ENCODE measurements at places on chromosomes 1 and 21. TPM values are rescaled to one million over a fixed set of nuclear protein-coding genes. Genes with fewer than 3 reads are reported as not detected.

DNA sequence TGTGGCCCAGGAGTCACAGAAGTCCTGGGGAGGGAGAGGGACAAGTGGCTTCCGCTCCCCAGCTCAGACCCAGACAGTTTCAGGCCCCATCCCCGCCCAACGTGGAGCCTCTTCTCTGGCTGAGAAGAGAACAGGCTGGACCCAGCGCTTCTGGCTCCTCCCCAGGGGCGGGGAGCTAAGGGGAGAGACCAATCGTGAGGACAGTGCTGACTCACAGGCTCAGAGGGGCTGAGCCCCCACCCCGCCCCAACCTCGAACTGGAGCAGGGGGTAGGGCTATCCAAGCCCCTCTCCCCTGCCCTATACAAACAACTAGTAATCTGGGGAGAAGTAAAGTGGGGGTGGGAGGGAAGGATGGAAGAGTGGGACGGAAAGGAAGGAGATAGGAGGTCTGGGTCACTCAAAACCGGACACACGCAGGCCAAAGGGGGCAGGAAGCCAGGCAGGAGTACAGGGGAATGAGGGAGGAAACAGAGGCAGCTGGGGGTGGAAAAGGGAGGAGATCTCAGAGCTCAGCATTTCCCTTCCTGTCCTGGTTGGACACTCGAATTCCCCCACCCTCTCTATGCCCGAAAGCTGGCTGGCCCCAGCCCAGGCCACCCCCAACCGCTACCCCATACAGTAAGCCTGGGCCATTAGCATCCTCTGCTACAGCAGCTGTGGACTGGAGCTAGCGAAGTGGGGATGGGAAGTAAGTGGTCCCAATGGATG, at the start of gene SHC1:
Gene SHC1 (minus strand): TSS at position 117 of the 710 bp plus-strand sequence. CDS start 221 bp downstream, outside the sequence.
- H3K4me3 ChIP-seq, result peak within 1 kb of the TSS; percentile 37
- peak; percentile 90 for DNase-seq
- peaks cover 16% of the 10 kb centered on the region for H3K4me1 ChIP-seq
- no peaks in the 10 kb centered on the region for H3K27me3 ChIP-seq
- peaks cover 27% of the 10 kb centered on the region for H3K36me3 ChIP-seq

DNA sequence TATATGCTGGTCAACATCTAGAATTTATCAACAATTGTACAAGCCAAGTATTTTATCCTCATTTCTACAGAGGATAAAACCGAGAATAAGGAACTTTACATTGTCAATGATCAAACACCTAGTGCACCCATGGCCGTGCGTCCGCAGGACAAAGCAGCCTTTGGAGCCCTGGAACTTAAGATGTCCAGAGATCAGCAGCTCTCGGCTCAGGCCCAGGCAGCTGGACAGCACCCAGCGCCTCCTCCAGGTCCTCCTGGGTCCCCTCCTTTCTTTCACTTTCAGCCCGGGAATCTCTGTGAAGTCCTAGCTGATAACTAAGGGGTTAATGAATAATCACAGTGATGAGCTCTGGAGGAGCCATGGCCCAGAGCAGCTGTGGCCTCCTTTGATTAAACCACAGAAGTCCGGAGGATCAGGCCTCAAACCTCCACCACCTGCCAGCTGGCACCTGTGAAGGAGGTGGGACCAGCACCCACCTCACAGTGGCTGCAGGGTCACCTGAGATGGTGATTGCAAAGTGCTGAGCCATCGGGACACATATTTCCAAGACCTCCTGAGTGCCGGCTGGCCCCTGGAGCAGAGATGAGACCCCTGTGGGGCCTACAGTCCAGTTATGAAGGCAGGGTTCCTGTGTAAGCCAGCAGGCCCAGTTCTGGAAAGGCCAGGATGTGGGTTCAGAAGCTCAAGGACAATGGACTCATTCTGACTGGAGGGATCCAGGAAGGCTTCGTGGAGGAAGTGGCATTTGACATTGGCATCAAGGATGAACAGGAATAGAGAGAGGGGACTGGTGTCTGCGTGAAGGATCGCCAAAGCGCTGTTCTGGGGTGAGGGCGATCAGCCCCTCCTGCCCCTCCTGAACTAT, 11.6 kb upstream of the SAMD11 start:
- no peaks in the 10 kb centered on the region for H3K27me3 ChIP-seq
- no peak for DNase-seq
- H3K4me1 ChIP-seq, result peaks cover 7% of the 10 kb centered on the region
- H3K36me3 ChIP-seq, result no peaks in the 10 kb centered on the region

DNA sequence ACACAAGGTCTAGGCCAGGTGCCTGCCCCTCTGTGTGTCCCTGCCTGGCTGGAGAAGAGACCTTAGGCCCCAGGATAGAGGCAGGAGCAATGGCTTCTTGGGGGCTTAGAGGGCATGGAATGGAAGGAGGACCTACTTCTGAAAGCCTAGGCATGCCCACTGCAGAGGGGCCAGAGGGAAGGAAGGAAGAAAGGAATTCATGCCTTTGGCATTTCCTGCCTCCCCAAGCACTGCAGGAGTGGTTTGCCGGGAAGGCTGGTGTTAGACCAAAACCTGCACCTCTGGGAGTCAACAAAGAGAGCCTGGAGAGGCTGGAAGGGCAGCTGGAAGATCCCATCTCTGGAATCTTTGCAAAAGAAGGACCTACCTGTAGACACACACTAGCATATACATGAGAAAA, 50.7 kb upstream of the KCNE2 start:
- DNase-seq, result no peak
- H3K27me3 ChIP-seq, result no peaks in the 10 kb centered on the region
- H3K4me3 ChIP-seq, result no peak overlapping the region
- no peaks in the 10 kb centered on the region for H3K36me3 ChIP-seq
- H3K4me1 ChIP-seq, result no peaks in the 10 kb centered on the region
- H3K27ac ChIP-seq, result no peak overlapping the region

DNA sequence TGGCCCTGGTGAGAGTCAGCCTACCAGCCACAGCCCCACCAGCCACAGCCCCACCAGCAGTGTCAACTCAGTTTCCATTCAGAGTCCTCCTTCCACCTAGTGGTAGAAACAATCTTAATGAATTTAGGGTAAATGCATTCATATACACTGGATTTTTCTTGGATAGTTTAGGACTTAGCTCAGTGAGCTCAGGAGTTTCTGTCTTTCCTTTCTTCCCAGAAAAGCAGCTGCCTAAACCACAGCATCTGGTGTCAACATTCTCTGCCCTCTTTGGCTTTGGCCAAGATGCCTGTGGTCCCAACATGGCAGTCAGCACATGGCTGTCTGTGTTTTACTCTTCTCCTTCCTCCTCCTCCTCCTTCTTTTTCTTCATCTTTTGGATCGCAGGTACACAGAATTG, 94.0 kb downstream of the CLIC6 start:
- no peaks in the 10 kb centered on the region for H3K36me3 ChIP-seq
- no peak for DNase-seq
- no peaks in the 10 kb centered on the region for H3K4me1 ChIP-seq
- H3K27ac ChIP-seq, result no peak overlapping the region
- no peaks in the 10 kb centered on the region for H3K27me3 ChIP-seq

GRCh38 chr21:40049031-40049930, 182.0 kb downstream of the PCP4 start:
- H3K27me3 ChIP-seq, result no peaks in the 10 kb centered on the region
- H3K27ac ChIP-seq, result no peak overlapping the region
- no peak for DNase-seq
- no peak overlapping the region for H3K4me3 ChIP-seq
- H3K4me1 ChIP-seq, result no peaks in the 10 kb centered on the region
- H3K36me3 ChIP-seq, result no peaks in the 10 kb centered on the region

DNA sequence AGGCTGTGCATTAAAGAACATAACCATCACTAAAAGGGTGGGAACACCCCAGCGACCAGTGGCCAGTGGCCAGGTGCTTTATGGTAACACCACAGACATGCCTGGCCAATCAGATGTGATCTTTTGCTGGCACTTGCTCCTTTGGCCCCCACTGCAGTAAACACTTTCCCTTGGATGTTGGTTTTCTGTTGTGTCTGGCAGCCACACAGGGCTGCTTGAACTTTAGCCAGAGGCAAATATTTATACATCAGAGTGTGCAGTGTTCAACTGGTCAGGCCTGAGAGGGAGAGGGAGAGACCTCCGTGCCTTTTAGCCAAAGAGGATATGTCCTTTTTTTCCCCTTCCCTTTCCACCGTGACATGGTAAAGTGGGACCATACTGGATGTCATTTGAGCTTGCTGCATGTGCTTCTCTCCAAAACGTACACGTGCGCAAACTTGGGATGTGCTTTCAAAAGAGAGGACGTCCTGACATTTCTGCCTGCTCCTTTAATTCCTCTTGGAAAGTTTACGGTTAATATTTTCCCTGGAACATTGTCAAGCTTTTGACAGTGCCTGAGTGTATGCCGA, 101.2 kb downstream of the NFIA start:
- peak overlapping the region; percentile 96 for H3K27ac ChIP-seq
- H3K36me3 ChIP-seq, result no peaks in the 10 kb centered on the region
- H3K27me3 ChIP-seq, result no peaks in the 10 kb centered on the region
- H3K4me1 ChIP-seq, result peaks cover 37% of the 10 kb centered on the region

DNA sequence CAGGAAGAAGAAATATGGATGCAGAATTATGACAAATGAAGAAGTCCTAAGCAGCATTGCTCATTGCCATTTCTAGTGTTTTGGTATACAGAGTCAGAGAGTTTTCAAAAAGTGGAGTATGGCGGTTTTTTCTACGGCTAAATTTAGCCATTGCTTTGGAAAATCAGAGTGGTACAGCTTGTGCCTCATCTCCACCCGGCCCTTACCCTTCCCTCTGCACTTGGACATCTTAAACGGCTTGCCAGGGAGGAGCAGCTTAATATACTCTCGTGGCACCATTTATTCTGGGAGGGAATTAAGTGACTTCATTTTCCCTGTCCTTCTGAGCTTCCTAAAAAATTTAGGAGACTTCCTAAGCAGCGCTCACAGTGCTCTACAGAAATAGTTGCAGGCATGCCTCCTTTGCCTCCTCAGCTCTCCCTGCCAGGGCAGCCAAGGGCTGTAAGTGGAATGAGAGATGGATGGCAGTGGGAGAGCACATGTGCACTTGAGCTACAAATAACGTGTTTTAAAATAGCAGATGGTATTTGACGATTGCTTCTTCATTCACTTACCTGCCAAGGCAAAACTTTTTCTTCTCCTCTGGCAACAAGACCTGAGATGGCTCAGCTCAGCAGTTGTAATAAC, 51.5 kb upstream of the VAMP3 start:
- no peak for DNase-seq
- no peaks in the 10 kb centered on the region for H3K27me3 ChIP-seq
- H3K4me1 ChIP-seq, result no peaks in the 10 kb centered on the region
- H3K36me3 ChIP-seq, result no peaks in the 10 kb centered on the region
- H3K27ac ChIP-seq, result no peak overlapping the region

GRCh38 chr1:18877282-18877681, 17.8 kb upstream of the TAS1R2 start:
- H3K4me3 ChIP-seq, result no peak overlapping the region
- no peak for DNase-seq
- peaks cover 33% of the 10 kb centered on the region for H3K36me3 ChIP-seq
- H3K27me3 ChIP-seq, result no peaks in the 10 kb centered on the region
- no peak overlapping the region for H3K27ac ChIP-seq

DNA sequence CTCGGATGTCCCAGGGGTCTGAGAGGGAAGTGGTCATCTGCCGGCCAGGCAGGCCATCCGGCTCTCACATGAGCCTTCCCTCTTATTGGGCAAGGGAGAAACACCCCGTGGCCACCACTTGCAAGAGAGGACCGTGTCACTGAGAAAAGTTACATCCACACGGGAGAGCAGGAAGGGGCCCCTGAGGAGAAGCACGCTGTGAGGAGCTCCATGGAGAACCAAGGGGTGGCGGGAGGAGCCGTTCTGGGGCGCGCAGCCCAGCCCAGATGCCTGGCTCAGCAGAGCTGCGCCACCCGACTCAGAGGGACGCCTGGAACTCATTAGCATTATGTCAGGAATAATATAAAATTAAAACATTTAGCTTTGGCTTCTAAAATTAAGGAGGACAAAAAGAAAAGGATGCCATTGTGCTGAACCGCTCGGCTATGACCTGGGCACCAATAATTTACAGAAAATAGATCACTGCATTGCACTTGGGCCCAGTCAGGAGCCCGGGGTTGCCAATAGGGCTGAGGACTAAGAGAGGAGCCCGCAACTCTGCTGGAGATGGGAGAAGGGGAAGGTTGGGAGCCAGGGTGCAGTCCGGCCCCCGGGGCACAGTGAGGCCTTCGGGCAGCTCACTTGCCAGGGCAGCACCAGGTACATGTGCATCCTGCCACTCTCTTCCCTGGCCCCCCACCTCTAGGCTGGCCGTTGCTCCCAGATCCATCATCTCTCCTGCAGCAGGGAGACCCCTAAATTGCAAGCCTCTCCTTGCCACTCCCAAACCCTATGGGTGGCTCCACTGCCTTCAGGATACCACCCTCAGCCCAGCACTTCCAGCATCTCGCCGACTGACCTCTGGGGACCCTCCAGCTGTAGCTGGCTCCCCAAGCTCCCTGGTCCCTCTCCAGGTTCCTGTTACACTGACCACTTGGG, 84.8 kb downstream of the DMRTB1 start:
- H3K4me3 ChIP-seq, result no peak overlapping the region
- H3K27me3 ChIP-seq, result no peaks in the 10 kb centered on the region
- H3K27ac ChIP-seq, result no peak overlapping the region

DNA sequence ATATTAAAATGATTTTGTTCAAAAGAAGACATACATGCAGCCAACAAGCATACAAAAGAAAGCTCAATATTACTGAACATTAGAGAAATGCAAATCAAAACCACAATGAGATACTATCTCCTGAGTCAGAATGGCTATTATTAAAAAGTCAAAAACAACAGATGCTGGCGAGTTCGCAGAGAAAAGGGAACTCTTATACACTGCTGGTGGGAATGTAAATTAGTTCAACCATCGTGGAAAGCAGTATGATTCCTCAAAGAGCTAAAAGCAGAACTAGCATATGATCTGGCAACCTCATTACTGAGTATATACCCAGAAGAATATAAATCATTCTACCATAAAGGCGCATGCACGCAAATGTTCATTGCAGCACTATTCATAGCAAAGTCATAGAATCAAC, 126.0 kb upstream of the HMCN1 start:
- H3K4me3 ChIP-seq, result no peak overlapping the region
- no peak for DNase-seq
- H3K4me1 ChIP-seq, result no peaks in the 10 kb centered on the region
- no peaks in the 10 kb centered on the region for H3K36me3 ChIP-seq
- no peaks in the 10 kb centered on the region for H3K27me3 ChIP-seq

DNA sequence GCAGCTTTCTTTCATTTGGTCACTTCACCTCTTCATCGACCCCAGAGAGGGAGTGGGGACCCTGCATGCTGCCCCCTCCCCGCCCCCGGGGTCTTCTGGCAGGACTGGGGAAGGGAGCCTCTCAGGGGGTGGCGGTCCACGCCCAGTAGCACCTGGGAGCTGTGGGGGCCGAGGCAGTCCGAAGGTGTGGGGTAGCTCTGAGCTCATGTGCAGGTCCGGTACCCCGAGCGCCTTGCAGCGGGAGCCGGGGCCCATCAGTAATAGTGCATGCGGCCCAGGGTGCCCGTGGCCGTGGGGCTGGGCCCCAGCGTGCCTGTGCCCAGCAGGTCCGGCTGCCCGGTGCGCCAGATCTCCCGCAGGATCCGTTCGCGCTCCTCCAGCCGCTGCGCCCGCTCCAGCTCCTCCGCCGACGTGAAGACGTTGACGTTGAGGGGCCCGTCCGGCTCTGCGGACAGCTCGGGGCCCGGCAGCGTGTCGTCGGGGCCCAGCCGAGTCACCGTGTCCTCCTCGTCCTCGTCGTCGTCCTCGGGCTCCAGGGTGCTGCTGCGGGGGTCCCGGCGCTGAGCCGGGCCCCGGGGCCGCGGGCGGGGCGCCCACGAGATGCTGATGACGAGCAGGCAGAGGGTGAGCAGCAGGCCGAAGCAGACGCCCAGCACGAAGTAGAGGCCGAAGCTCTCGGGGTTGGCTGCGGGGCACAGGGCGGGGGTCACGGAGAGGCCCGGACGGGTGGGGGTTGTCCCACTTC, 1.2 kb downstream of the EVA1B start:
- H3K36me3 ChIP-seq, result no peaks in the 10 kb centered on the region
- no peaks in the 10 kb centered on the region for H3K27me3 ChIP-seq
- DNase-seq, result no peak
- H3K4me3 ChIP-seq, result no peak overlapping the region
- H3K27ac ChIP-seq, result peak overlapping the region; percentile 78
- H3K4me1 ChIP-seq, result peaks cover 10% of the 10 kb centered on the region

Gene CFAP298
- 14.8 TPM for total RNA-seq

Gene SPRR3
- not detected for total RNA-seq

Gene TIAM1
- total RNA-seq, result 4.3 TPM

Gene CADM3
- total RNA-seq, result 0.17 TPM
